ENCODE measurements at places on chromosomes 6 and 20.
A peak's percentile ranks its signal among the peaks of the same experiment; 100 is the strongest.

DNA sequence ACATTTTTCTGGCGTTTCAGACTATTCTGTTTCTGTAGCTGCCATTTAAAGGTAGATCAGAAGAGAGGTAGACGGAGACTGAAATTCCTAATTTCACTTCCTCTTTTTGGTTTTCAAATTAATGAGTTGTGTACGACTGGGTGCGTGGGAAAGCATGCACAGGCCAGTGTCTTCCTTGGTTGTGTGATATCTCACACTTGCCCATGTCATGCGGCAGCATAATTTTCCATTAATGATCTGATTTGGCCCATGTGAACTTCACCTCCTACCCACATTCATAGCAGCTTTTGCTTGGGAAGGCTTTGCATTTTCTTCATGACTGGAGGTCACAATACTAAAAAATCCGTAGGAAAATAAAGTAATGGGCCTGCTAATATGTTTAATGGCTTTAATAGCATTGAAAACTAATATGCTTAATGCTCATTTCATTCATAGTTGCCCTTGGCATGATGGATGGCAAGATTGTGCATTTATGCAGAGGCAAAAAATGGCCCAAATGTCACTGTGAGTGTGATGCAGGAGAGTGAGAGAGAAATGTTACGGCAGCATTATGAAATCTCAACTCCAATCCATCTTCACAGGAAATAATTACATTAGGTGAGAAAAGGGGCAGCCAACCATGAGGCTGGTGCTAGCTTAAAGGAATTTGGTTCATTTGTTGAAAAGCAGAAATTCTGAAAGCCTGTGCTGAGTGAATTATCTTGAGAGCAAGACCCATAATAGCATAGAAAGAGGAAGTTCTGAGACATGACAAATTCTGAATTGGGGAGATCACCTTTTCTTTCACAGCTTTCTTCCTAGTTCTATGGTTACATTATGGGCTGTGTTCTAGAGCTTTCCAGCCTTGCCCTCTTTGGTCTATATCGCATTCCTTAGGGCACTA, 69.0 kb upstream of the UST start:
- DNase-seq: no peak

DNA sequence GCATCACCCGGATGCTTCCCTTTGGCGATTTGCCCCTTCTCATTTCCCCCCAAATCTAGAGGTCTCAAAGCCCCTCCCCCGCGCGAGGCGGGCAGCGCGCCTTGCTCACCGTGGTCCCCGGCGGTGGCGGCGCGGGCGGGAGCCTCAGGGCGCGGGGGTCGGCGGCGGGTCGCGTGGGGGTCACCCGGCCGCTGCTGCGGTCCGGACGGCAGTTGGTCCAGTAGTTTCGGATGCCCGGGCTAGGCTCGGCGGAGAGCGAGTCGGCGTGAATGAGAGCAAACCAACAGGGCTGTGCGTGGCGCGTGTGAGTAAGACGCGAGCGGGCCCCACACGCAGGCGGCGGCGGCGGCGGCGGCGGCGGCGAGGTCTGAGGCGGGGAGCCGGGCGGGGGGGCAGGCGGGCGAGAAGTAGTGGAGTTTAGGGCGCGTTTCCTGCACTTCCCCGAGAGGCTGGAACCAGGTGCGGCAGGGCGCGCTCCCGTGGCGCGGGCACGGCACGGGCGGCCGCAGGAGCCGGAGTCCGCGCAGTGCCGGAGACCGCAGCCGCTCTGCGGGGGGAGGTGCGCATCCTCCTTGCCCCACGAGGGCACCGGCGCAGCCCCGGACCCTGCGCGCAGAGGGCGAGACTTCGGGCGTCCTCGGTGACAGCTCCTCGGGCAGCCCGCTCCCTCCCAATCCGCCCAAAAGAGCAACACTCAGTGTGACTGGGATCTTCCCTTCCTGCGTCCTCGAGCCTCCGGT, 567 bp downstream of the HS3ST5 start:
- DNase-seq: no peak

- DNase-seq: no peak
These were observed 4.4 kb downstream of the AIG1 start for GRCh38 chr6:143064951-143065683.

GRCh38 chr6:18347021-18347577, 40.1 kb upstream of the RNF144B start:
- DNase-seq: no peak

DNA sequence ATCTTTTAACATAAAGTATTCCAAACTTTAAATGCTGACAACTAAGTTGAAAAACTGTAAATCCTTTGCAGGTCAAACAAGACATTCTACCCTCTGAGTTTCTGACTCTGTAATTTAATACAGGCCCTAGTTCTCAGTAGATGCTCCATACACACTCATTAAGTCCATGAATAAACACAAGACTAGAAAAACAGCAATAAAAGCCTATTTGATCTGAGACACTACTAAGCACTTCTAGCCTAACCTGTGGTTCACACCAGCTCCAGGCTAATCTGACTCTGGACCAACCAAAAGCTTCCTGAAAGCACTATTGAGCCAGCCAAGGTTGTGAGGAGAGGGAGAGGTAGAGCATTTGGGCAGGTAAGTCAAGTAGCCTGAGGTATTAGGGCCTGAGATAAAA, 103.9 kb downstream of the EPM2A start:
- DNase-seq: no peak

DNA sequence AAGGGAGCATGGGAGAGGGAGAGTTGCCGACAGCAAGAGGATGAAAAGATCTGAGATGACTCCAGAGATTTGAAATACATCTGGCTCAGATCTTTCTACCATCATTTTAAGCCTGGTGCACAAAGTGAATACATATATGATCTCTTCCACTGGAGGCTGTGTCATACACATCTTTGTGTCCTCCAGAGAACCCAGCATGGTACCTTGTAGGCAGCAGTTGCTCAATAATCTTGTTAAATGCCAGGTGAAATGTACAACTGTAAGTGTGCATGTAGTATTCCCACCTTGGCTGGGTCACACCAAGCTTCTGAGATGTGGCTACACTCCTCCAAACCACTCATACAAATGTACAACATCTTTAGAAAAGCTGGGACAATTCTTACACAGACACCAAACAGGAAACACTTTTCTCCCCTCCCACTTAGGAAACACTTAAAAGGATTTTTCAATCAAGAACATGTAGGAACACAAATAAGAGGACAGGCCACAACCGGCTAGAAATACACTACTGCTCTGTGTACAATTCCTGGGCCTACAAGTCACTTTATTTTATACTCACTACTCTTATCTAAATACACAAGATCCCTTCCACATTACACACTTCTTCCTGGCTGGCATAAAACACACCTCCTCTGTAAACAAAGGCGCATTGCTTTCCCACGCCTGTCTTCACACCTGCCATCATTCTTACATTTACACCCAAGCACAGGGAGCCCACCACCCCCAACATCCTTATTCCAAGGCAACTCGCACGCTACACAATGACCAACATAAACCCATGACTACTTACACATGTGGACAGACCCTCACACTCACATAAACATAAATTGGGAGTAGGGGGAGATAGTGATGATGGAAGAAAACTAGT, 3.8 kb upstream of the IER3 start:
- no peak for DNase-seq

DNA sequence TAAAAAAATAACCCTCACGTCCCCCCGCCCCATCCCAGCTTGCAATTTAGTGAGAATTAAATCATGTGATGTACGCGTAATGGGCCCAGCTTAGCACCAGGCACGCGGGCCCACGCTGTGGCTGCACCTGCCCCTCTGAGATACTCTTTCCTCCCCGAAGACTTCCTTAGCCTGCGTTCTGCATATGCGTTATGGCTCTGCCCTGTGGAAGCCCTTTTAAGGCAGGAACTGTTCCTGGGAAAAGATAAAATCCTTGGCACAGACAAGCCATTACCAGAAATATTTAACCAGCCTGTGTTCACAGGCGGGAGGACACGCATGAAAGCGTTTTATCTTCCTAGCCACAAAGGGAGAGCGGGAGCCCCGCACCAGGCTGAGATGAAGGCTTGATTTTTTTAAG, 311.0 kb downstream of the LRFN2 start:
- no peak for DNase-seq

- DNase-seq: no peak
These were observed 15.2 kb downstream of the CDH22 start for GRCh38 chr20:46293084-46293483.

DNA sequence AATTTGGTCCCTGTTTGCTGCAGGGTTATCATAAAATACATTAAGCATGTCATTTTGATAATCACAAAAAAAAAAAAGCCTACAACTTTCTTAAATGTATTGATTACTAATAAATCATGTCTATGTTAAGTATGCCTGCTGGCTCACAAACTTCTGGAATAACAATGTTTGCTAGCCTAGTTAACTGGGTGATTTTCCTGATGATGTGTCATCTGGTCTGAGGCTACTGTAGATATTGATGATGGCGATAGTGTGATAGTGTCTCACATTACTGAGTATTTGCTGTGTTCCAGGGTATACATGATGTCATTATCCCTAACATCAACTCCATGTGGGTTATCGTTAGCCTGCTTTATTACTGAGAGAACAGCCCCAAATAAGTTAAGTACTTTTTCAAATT, 86.2 kb upstream of the VSTM2L start:
- DNase-seq: no peak

- no peak for DNase-seq
These were observed 15.5 kb upstream of the CLDN20 start for GRCh38 chr6:155248008-155249001.

- no peak for DNase-seq
These were observed 124.8 kb downstream of the HIVEP1 start for GRCh38 chr6:12136905-12137304.

GRCh38 chr6:32837651-32838113, 857 bp downstream of the TAP2 start:
- DNase-seq: no peak

DNA sequence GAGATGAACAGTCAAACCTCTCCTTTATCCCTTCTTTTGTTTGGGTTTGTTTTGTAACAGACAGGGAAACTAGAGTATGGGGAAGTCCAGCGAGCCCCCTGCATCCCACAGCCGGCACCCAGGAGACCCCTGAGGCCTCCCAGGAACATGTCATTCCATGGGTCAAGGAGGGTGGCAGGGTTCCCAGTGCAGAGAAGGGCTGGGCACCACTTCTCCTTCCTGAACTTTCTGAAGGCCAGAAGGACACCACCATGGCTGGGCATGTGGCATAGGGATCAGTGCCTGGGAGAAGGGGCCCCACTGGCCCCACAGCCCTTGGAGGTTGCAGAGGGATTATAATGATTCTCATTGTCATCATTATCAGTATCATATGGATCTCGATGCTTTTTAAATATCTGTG, 13.9 kb upstream of the CST7 start:
- no peak for DNase-seq

DNA sequence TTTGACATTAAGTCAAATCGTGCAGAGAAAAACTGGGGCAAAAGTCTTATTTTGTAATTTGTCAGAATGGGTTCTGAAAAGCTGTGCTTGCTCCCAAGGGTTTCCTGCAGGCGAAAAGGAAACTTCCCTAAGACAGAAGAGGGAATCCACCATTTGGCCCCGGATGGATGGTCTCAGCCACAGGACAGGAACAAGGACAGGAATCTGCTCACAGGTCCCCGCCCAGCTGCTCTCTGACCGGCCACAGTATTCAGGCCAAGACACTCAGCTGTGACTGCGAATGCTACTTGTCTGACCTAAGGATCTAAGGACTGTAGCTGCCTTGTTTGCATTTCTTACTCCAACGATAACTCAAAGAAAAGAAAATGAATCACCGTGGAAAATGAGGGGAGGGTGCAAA, 197.0 kb downstream of the BMP7 start:
- no peak for DNase-seq

GRCh38 chr6:43942011-43942442, 172.0 kb downstream of the VEGFA start:
- no peak for DNase-seq

DNA sequence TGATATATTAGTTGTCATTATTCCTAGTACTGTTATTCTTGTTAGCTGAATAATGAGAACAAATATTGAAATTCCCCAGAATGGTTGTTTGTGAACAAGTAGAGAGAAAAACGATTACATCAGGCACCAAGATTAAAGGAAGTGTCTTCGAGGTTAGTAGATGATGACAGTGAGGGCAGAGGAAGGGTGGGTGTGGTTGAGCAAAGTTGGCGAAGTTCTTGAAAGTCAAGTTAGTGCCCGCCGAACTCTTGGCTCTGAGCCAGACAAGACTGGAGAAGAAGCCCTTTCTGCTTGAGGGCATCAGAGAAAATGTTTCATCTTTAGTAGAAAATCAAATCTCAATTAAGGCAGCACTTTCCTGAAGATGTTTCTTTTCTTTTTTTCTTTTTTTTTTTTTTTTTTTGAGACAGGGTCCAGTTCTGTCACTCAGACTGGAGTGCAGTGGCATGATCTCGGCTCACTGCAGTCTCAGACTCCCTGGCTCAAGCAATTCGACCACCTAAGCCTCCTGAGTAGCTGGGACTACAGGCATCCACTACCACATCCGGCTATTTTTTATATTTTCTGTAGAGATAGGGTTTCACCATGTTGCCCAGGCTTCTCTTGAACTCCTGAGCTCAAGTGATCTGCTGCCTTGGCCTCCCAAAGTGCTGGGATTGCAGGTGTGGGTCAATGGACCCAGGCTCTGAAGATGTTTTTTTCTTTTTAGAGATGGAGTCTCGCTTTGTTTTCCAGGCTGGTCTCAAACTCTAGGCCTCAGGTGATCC, 77.1 kb downstream of the SGK1 start:
- DNase-seq: peak; percentile 42

GRCh38 chr6:31525932-31526591, 2.7 kb upstream of the MCCD1 start:
- no peak for DNase-seq

DNA sequence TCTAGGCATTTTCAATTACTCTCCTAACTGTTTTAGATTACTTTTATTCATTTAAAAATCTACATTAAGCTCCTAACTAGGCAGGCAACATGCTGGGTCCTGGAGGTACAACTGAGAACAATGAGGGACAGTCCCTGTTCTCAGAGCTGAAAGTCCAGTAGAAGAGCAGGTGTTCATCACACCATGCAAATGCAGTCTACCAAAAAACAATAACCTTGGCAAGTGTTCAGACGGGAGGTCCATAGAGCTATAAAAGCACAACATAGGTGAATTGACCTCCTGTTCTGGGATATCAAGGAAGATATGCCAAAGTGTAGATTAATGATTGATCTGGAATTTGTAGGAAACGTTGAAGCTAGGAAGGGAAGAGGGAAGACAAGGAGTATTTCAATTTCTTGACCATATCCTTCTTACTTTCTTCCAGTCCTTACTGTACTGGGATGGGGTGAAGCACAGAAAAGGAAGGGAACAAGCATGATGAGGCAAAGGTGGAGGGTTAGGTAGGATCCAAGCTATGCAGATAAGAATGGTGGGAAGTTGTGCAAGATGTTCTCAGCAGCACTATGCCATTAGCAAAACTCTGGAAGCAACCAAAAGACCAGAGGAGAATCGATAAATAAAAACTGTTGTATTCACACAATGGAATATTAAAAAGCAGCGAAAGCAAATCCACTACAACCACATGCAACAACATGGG, 485.7 kb upstream of the JARID2 start:
- no peak for DNase-seq

DNA sequence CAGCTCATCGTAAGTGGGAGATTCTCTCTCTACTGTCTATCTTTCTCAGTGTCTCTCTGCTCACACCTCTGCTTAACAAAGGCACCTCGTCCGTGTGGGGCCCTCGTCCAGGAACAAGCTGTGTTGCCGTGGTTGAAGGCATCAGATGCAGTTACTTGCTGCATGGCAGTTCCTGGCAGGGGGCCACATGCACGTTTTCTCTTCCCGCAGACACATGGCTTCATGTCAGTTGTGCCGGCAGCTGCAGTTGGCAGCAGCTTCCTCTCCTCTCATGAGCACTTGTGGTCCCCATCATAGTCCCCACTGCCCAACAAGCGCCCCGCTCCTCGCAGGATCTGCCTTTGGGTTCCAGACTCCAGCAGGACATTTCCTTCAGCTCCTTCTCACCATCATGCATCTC, 7.1 kb upstream of the AFDN start:
- DNase-seq: no peak

Measured in stimulated activated CD4-positive, alpha-beta T cell treated with anti-CD3 and anti-CD28 coated beads, Interleukin-4, amount 100 ng/mL, for 48 hours (primary cell).